ENCODE measurements at places on chromosomes 3 and 15. TPM values are rescaled to one million over a fixed set of nuclear protein-coding genes. Genes with fewer than 3 reads are reported as not detected.

Gene GATA2
- total RNA-seq, result 1.4 TPM

Gene BTLA
- 38.0 TPM for total RNA-seq

Gene RAB11A
- total RNA-seq, result 133 TPM

Gene KLHL6
- 47.0 TPM for total RNA-seq

- no peak for DNase-seq
These were observed 34.8 kb upstream of the CEMIP start for GRCh38 chr15:80744415-80744814.

DNA sequence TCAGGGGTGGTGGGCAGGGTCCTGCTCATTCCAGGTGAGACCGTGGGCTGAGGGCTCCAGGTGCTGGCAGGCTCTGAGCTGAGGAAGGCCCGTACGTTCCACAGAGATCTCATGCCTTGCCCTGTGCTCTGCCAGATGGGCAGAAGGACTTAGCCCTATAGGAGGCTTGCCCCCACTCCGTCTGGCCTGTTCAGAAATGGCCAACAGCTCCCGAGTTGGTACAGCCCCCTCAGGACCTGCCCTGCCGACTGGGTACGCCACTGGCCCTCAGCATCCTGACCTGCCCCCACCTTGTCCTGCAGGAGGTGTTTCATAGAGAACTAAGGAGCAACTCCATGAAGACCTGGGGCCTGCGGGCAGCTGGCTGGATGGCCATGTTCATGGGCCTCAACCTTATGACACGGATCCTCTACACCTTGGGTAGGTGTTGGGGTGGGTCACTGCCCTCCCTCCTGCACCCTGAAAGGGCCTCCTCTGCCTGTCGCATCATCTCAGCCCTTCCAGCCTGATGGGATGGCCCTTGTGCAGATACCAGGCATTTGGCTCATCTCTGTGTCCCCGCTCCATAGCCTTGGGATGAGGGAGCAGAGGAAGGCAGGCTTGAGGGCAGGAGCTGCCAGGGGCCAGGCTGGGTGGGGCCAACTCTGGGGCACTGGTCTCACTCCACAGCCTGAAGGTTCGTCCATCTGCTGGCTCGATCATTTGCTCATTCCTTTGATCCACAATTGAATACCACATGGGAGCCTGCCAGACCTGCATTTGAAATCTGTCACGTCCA, 14.2 kb downstream of the TMEM43 start:
- no peak for DNase-seq
